Regular cardiac myocyte (primary cell): ENCODE measurements at places on chromosomes 12 and 14. TPM values are rescaled to one million over a fixed set of nuclear protein-coding genes. Genes with fewer than 3 reads are reported as not detected.

FAM90A1 gene
- total RNA-seq: under 0.01 and 0.28 TPM in 2 replicates

IFNG-AS1 gene
- total RNA-seq: not detected in 2 replicates

PCED1B gene
- total RNA-seq: 0.56 and 1.2 TPM in 2 replicates

OR6C2 gene
- total RNA-seq: not detected in 2 replicates

HCAR2 gene
- not detected in 2 replicates for total RNA-seq

SLC5A8 gene
- total RNA-seq: under 0.01 TPM in 1 of 2 replicates, not detected in the other

MYH7 gene
- not detected in 2 replicates for total RNA-seq
